ENCODE measurements at places on chromosomes 5 and 9.

- DNase-seq, result no peak
These were observed 510.2 kb downstream of the PRELID2 start for GRCh38 chr5:145324767-145325479.

DNA sequence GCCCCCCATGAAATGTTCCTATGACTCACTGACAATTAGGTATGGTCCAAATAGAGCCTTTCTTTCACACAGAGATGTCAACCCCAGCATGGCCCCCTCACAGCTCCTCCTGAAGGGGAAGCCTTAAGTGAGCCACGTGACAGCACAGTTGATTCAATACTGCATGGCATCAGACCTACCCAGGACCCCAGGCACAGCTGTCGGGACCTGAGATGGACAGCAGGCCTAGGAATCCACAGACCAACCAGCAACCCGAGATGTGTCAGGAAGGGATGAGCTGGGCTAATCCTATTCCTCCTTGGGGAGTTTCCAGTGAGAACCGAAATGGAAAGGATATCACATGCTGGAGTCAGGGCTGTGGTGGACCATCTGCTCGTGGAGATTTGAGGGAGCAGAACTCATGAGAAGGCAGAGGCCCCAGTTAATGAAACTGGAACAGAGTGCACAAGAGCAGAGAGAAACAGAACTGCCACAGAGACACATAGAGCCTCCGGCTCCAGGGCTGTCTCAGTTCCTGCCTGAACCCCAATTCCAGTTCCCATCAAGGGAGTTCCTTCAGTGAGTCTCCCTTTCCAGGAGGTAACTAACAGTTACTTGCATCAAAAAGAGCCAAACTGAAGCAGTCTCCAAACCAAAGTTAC lies 42.1 kb upstream of the SMIM23 start:
- DNase-seq, result no peak

DNA sequence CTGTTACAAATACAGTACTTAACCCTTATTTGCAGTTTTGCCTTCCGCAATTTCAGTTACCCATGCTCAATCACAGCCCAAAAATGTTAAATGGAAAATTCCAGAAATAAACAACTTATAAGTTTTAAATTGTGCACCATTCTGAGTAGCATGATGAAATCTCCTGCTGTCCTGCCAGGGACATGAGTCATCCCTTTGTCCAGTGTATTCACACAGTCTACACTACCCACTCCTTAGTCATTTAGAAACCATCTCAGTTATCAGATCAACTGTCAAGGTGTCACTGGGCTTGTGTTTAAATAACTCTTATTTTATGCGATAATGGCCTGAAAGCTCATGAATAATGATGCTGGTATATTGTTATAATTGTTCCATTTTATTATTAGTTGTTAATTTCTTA lies 95.8 kb downstream of the PLCXD3 start:
- DNase-seq, result no peak

DNA sequence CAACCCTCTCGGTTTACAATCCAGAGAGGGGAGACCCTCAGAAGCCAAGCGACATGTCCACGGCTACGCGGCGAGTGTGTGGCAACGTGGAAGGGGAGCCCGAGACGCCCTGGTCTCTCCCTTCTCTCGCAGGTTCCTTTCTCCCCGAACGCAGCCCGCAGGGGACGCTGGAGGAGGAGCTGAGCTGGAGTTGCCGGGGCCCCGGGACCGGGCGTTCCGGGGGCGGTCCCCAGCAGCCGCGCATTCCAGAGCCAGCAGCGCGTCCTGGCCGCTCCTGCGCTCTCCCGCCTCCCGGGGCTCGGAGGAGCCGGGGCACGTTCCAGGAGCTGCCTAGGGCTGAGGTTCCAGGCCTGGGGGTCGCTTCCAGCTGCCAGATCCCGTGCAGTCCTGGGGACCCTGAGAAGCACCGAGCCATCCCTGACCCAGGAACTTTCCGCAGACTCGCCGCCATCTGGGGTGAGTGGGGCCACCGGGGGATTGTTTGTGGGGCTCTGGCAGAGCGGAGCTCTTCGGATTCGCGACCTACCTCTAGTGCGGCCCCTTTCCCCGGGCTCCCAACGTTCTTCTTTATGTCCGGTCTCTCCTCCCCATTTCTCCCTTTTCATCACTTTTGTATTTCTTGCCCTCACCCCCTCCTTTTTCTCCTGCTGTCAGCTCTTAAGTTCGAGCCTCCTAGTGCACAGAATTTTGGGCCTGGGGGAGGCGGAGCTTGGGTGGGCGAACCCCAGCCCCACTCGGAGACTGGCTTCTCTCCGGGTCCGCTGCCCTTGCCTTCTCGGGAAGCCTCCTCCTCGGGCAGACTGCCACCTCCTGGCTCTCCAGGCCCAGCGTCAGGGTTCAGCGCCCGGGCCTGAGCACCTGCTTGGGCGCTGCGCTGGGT lies at the start of gene SMIM3:
TSS of gene SMIM3 (plus strand) at position 241 of the 880 bp plus-strand sequence. CDS start 16,684 bp downstream, outside the sequence.
- peak; percentile 87 for DNase-seq

DNA sequence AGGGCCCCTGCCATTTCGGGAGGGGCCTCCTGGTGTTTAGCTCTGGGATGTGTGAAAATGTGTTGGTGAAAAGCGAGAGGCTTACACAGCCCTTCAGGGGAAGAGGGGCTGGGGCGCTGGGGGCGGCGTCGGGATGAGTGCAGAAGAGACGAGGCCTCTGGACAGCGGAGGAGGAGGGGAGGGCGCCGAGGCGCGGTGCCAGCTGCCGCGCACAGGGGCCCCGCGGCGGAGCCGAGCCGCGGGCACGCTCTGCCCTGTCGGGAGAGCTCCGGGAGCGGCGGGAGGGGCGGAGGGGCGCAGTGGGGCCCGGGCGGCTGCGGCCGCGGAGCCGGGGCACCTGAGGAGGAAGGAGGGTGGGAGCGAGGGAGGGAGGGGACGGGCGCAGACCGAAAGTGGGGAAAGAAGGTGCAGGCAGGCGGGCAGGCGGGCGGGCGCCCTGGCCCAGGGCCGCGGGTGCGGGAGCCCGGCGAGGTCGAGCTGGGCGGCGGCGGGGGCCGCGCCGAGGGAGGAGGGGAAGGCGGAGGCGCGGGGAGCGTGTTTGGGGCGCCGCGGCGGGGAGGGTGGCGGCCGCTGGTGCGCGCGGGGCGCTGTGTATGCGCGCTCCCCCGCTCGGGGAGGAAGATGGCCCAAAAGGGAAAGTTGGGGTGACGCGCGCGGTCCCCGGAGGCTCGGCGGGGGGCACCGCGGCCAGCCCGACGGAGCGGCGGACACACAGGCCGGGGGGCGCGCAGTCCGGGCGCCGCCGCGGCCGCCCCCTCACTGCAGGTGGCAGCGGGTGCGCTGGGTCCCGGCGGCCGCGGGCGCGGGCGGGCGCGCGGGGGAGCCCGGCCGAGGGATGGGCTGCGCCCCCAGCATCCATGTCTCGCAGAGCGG lies at the start of gene PDE8B:
TSS of gene PDE8B (plus strand) at position 590 of the 873 bp plus-strand sequence. CDS start at position 836, 246 bp downstream.
- peak; percentile 32 for DNase-seq

DNA sequence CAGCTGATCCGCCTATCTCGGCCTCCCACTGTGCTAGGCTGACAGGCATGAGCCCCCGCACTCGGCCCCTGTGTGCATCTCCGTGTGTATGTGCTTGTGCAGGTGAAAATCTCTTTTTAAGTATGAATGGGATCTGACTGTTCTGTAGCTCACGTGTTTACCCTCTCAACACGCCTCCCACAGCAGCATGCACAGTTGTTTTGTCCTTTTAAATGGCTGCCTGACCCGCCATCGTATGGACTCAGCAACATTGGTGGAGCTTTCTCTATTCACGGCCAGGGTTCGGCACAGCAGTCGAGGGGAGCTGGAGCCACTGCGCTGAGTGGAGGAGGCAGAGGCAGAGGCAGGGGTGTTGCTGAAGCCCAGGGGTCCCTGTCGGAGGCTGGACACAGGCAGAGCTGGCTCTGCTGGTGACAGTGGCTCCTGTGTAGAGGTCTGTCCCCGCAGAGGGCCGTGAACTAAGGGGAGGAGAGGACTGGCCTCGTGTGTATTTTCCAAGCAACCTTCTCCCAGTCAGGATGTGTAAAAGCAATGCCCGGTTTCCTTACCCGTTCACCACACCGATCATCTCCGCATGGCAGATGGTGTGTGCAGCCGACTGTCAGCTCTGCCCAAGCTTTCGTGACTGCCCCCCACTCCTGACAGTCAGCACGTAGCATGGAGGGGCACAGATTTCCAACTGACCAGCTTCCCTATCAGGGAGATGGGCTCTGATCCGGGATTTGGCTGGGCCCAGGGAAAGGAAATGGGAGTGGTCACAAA lies 37.3 kb downstream of the MRPL36 start:
- DNase-seq, result peak; percentile 1

DNA sequence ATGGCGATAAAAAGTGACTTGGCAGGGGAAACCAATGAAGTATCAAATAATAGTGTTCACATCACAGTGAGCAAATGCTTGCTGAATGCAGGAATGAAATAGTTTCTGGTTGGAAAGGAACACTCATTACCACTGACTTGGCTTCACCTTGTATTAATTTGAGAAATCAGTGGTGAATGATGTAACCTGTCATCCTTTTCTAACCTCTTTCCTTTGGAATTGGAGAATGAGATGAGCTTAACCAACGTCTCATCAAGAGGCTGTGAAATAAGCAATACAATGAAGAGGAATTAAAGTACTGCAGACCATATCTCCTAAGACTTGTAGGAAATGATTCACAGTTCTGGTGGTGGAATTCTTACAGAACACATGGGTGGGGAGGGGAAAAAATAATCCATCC lies 192.2 kb downstream of the DMAC1 start:
- no peak for DNase-seq

DNA sequence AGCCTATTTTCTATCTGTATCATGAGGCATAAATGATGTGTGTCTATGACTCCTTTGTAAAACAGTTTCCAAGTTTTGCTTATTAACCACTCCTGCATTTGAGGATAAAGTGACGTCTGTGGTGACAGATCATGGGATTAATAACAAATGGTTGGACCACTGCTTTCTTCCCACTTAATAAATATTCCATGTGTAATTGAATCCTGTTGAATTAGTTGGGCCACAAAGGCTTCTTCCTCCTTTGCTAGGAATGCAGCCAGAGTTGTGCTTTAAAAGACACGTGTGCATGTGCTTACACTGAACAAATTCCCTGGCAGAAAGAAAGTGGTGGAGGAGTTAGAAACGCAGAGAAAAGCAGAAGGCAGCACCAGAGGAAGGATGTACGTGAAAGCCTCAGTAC lies 150.2 kb downstream of the ACTBL2 start:
- DNase-seq, result no peak

DNA sequence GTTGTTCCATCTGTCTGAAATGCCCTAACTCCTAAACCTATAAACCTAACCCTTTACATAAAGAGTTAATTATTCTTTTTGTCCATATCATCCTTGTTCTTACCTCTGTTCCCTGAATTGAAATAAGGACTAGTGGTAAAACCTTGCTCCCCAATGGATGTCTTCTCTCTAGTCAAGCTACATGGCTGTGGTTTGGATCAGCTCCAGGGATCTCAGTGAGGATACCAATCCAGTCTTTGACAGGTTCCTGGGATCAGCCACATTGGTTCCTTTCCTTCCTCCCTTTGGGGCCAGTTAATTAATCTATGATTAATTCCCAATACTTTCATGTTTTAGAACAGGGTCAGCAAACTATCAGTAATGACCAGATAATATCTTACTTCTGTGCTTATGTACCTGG lies 151.6 kb downstream of the SIL1 start:
- no peak for DNase-seq

GRCh38 chr5:57456531-57457135 lies 26.0 kb downstream of the ACTBL2 start:
- DNase-seq, result no peak

- peak; percentile 6 for DNase-seq
These were observed 14.2 kb upstream of the PPP1R2B start for GRCh38 chr5:156835905-156836304.

DNA sequence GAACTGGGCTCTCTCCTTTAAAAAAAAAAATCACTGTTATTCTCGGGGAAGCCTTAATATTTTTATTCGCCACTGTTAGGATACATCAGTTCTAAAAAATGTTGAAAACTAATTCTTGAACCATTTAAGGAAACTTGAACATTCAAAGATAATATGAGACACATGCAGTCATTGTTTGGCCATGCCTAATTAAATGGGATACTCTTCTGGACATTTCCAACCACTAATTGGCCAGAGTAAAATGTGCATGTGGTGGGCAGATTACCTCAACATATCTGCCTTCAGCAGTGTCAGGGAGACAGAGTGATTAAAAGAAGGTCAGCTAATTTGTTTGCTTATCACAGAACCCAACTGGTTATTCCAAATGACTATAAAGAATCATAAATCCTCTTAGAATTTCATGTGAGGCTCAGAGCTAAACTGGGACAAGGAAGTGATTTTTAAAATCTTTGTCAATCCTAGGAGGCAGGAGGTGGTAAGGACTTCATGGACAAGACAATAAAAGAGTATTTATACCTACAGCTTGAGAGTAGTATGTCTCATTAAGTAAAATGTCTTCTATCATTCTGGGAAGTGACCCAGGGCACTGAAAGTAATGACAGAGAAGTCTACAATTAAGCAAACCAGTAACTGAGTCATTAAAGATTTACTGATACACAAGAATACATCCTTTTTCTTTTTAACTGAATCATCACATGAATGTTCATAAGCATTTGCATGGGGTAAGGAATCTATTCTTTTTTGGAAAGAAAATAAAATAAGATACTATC lies 242.9 kb upstream of the TRPM3 start:
- DNase-seq, result no peak

DNA sequence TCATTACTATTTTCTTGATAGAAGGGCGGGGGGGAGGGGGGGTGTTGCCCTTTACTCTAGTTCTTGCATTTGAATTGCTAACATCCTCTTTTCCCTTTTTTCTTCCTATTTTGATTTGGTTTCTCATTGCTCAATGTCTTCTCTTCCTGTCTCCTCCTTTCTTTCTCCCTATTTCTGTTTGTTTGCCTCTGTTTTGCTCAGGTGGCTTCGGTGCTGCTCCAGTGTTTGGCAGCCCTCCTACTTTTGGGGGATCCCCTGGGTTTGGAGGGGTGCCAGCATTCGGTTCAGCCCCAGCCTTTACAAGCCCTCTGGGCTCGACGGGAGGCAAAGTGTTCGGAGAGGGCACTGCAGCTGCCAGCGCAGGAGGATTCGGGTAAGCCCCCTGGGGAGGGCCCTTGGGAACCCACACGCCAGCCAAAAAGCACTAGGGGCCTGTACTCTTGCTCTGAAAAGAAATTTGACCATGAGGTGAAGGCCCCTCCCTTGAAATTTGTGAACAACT lies 48.3 kb downstream of the FAM78A start:
- DNase-seq, result no peak

DNA sequence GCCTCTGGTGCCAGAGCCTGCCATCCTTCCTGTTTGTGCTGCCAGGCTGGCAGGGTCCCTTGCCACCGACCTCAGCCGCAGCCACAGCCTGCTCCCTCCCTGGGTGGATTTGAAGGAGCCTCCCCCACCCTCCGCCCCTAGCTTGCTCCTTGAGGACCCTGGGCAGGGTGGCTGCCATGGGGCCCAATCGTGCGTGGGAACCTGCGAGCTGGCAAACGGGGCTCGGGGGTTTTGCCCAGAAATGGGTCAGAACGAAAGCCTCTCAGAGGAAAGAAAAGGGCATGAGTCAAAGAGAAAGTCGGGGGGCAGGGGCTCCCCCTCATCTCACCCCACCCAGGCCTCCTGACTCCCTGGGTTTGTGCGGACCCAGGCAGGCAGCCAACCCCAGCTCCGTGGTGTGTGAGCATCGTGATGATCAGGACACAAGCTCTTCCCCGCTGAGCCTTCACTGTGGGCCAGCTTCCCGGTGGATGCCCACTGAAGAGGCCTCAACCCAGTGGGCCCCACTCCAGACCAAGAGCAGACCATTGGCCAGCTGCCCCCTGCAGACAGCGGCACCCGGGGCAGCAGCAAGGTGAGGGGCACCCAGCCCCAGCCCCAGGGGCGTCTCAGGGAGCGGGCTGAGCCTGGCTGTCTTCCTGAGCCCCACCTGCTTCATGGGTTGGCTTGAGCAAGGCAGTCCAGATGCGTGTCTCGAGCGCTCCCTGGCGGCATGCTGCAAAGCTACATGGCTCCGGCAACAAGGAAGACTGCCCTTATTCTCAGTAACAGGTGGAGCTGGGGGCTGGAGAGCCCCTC lies 3.0 kb upstream of the FUT7 start:
- DNase-seq, result peak; percentile 96

All from activated CD4-positive, alpha-beta T cell treated with anti-CD3 and anti-CD28 coated beads for 36 hours (primary cell).